Activated CD4-positive, alpha-beta memory T cell treated with anti-CD3 and anti-CD28 coated beads, Interleukin-2, amount 10 ng/mL, durations not matched to agents 7 days and 5 days (primary cell): ENCODE measurements at places on chromosomes 5 and 9.

DNA sequence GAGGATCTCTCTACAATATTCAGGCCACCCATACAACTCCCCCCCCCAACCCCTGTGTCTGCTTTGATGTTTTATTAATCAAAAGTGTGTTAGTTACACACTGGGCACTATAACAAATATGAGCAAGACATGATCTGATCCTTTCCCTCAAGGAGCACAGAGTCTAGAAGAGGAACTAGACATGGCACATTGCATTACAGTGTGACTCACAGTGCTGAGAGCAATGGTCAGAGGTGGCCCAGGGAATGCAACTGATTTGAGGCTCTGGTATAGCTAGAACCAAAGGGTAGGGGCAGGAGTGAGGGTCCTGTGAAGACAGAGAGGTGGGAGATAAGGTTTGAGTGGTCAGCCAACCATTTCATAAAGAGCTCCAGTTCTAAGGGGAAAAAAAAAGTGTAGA lies 539.2 kb downstream of the ACTL7B start:
- no peak for DNase-seq

- DNase-seq: no peak
Measured at GRCh38 chr9:110669433-110669832, 842 bp downstream of the MUSK start.

GRCh38 chr5:145806923-145807322 lies 28.2 kb downstream of the PRELID2 start:
- no peak for DNase-seq

DNA sequence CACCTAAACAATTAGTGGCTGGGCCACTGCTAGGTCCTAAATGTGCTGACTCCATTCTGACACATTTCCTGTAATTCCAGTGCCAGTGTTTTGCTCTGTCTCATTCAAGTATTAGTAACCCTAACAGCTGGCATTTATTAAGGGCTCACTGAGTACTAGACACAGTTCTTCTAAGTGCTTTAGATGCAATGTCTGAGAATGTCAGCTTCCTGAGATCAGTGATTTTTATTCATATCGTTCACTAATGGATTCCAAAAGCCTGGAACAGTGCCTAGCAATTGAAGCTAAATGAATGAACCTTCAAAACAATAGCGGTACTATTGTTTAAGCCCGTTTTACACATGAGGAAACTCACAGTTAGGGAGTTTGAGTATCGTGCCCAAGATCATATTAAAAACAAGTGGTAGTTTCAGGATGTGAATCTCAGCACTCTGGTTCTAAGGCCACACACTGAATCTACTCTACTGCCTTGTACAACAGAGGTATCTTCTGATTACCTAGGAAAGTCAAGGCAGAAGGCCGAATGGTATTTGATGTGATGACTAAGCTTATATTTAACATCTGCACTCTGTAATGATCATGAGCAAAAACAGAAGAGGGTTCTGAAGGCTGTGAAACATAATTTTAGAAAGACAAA lies 304.0 kb downstream of the PJA2 start:
- no peak for DNase-seq

DNA sequence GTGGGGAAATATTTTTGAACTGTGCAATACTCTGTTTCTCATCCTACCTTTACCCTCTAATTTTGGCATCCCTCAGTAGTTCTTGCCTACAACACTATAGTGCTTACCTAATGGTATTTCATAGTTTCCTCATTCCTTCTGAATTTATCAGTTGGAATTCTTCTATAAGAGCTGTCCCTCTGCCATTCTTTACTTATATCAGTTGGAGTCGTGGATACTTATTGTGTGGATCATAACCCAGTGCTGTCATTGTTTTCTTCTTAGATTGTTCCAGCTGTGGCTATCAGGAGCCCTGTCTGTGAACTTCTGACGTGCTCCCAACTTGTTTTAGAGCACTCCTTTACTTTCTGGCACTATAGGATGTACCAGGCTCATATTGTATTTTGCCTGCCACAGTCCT lies 146.1 kb upstream of the OTULINL start:
- DNase-seq: no peak

DNA sequence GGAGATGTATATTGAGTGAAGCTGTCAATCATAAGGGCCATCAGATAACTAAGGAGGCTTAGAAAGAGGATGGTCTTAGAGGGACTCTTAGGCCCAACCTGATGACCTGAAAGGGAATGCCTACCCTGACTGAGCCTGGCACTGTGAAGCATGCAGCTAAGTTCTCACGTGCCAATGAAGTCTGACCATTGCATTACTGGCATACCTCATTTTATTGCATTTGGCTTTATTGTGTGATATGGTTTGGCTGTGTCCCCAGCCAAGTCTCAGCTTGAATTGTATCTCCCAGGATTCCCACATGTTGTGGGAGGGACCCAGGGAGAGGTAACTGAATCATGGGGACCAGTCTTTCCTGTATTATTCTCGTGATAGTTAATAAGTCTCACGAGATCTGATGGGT lies 421.6 kb upstream of the SGCD start:
- no peak for DNase-seq

GRCh38 chr9:110922145-110922544 lies 116.1 kb downstream of the LPAR1 start:
- DNase-seq: no peak

GRCh38 chr5:155052532-155052931 lies 39.0 kb downstream of the KIF4B start:
- DNase-seq: no peak

DNA sequence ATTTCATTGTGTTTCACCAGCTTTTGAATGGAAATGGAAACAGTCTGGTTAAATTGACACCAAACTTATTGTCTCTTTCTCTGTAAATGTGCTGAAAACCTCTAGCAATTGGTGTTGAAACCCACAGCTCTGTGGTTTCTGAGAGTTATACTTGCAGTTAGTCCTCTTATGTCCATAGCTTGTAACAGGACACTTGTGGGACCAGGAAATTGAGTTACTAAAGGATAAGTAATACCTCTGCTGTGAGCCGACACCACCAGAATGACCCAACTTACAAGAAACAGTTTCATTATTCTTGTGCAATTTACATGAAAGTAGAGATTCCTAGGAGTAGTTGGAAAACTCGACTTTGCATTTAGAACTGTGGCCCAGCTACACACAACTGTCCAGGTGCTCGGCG lies 191.5 kb downstream of the CFAP90 start:
- no peak for DNase-seq

DNA sequence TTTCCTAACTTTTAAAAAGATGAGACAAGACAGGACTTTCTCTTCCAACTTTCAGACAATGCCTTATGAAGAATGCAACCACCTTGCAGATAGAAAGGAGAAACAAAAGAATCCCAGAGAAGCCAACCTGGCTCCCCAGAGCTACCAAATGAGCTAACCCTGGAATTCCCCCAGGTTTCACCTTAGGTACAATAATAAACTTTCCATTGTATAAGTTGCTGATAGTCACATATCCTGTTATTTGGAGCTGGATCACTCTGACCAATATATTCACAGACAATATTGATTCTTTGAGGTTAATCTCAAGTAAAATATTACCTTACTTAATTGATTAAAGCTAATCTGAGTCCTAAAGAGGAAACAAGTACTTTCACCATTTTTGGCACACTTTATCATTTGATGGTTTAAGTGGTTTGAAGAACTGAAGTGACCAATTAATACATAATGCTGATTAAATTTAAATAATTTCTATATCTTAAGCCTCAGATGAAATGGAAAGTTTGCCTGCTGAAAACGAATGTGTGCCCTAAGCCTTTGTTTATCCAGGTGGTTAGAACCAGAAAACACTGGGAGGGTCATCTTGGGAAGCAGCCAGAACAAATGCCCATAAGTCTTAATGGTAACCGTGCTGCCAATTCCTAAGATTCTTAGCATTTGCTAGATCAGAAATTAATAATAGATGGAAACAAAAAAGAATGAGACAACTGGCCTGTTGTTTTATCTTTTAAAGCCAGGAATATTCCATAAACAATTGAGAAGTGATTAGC lies 159.6 kb upstream of the SLC12A2 start:
- DNase-seq: no peak

DNA sequence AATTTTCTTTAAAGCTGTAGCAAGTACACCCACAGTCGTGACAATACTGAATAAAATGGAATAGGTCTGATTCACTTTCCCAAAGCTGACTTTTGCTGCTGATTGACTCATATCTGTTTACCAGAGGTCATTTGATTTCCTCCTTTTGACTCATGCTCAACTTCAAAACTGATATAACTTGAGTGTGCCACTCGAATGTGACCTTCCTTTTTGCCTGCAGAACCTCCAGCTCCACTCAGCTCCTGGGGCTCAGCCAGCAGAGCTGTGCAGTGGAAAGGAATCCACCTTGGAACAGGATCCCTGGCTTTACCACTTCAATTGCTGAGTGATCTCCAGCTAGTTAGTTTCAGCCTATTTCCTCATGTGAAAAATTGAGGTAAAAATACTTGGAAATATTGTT lies 84.1 kb downstream of the FEM1C start:
- no peak for DNase-seq

- DNase-seq: no peak
Measured at GRCh38 chr9:33443047-33443446, 4.3 kb downstream of the AQP3 start.
